Lung (tissue), 17 donors: ENCODE measurements at places on chromosomes 12 and 14.
A peak's percentile ranks its signal among the peaks of the same experiment; 100 is the strongest.

GRCh38 chr12:109864916-109865315 is 15.4 kb downstream of the GLTP start:
- DNase-seq, result peak; percentile 77

GRCh38 chr14:104898195-104898558 is 26.5 kb upstream of the PLD4 start:
- no peak for DNase-seq

DNA sequence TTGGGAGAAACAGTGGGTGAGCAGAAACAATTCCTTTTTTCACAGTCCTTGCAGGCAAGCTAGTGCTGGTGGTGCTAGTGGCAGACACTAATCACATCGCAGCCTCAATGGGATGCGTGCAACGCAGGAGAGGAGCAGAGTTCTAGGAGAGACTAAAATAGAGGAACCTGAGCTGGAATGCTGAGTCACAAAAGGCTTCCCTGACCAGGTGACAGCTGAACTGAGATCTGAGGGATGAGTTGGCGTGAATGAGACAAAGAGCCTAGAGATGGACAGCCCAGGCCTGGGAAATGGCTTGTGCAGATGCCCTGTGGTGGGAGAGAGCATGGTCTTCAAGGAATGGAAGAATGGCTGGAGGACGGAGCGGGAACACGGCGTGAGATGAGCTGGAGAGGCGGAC is 25.8 kb downstream of the ACADS start:
- DNase-seq, result no peak

GRCh38 chr14:50521912-50522341 is 10.4 kb downstream of the MAP4K5 start:
- no peak for DNase-seq

DNA sequence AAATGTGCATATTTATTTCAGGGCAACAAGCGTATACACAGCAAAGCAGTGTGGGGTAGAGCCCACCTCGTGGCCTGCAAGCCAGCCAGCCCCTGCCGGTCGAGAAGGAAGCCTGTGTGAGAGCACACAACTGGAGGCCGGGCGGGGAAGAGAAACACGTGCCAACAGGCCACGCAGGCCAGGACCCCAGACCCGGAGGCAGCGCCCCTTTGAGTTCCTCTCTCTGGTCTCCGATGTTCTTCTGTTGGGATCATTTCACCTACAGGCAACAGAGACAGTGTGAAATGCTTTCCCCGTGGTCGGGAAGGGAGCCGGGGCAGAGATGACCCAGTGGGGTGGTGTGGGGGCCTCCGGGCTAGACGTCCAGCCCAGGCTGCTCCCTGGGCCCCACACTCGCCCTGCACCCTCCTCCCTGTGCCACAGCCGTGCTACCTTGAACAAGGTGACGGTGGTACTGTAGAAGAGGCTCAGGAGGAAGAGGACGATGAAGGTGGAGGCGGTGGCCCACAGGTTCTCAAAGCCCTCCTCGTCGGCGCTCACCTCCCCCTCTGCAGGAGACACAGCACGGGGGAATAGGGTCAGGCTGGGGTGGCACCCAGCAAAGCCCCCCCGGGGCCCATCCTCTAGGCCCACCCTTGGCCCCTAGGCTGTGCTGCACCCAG is 325.5 kb downstream of the TMEM121 start:
- no peak for DNase-seq
